B cell (primary cell): ENCODE measurements at places on chromosomes 3 and 15. TPM values are rescaled to one million over a fixed set of nuclear protein-coding genes. Genes with fewer than 3 reads are reported as not detected.
A peak's percentile ranks its signal among the peaks of the same experiment; 100 is the strongest.

The KBTBD12 gene
- polyA plus RNA-seq, result not detected in 2 replicates

The CD200R1 gene
- 0.71 and 3.7 TPM in 2 replicates for polyA plus RNA-seq

The LARP6 gene
- polyA plus RNA-seq, result not detected in 2 replicates

The EXD1 gene
- not detected in 2 replicates for polyA plus RNA-seq

The NUP210 gene
- polyA plus RNA-seq, result 76.9 and 114 TPM in 2 replicates

The PLSCR1 gene
- polyA plus RNA-seq, result 16.8 and 28.8 TPM in 2 replicates

The WDR49 gene
- 0.74 and 0.88 TPM in 2 replicates for polyA plus RNA-seq

The NEO1 gene
- polyA plus RNA-seq, result 0.48 and 1.3 TPM in 2 replicates

GRCh38 chr3:186374376-186374775 is 12.3 kb upstream of the DGKG start:
- DNase-seq, result no peak

- peak; percentile 30 for DNase-seq
Observed at GRCh38 chr15:89825271-89825940, 10.8 kb upstream of the ANPEP start.

GRCh38 chr3:49017971-49018706 is at the start of gene DALRD3:
Gene DALRD3 (minus strand): TSS chr3:49018580. CDS start chr3:49018564, 16 bp downstream.
- peak; percentile 79 for DNase-seq

- DNase-seq, result no peak
Observed at GRCh38 chr3:143276592-143276991, 157.0 kb downstream of the CHST2 start.

DNA sequence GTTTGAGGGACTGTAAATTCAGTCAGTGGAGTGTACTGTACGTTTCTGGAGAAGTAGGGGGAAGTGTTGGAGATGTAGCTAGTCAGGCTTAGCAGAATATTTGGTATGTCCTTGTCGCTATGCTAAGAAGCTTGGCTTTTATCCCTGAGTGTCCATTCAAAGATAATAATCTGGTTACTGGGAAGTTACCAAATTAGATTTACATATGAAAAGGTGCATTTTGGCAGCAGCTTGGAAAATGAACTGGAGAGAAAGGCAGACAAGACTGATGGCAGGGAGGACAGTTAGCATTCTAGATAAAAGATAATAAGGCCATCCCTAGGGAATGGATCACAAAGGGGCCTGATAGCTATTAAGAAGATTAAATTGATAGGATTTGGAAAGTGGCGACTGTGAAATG is 58.7 kb downstream of the P2RY1 start:
- no peak for DNase-seq

DNA sequence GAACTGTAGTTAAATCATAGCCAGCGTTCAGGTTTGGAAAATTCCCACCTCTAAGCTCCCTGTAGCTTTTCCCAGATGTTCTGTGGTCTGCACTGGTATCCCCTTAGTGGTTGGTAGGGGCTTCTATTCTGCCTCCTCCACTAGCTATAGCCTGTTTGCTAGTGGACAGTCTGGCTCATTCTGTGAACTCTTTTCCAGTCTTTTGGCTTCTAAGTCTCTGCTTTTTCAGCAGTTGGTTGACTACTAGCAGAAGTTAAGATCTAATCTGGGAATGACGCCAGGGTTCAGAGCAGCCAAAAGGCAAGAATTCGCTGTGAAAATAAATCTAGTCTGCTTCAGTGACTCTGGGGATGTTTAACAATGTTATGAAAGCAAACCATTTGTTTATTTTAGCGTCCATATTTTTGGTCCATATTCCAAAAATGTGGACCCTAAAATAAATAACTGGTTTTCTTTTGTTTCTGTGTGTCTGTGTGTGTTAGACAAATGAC is 73.7 kb upstream of the WDR72 start:
- DNase-seq, result no peak
